HT1080 (cell line): ENCODE measurements at places on chromosomes 2 and 18. TPM values are rescaled to one million over a fixed set of nuclear protein-coding genes. Genes with fewer than 3 reads are reported as not detected.
A peak's percentile ranks its signal among the peaks of the same experiment; 100 is the strongest.

DNA sequence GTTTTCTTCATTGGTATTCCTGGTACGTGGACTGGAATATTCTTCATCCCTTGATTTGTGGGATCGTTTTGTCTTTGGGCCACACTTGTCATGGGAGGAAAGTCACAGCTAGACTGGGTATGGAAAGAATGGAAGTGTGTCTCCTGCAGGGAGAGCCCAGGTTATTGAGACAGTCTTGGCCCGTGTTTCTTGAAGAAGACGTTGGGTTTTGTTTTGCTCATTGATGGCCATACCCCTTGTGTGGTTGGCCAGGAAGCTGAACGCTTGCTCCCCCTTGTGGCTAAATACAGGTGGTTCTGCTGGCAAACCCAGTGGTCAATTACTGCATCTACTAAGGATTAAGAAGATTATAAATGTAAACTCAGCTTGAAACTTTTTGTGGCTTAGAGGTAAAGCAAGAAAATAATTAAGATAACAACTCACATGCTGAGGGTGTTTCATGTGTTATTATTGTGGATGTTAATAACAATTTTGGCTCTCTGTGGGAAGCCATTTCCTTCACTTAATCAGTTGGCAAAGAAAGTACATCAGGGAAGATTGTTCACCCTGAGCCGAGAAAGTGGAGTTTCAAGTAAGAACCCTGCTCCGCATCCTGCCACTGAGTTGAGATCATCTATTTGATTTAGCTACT, 91.8 kb downstream of the NEDD4L start:
- peak; percentile 73 for DNase-seq

DNA sequence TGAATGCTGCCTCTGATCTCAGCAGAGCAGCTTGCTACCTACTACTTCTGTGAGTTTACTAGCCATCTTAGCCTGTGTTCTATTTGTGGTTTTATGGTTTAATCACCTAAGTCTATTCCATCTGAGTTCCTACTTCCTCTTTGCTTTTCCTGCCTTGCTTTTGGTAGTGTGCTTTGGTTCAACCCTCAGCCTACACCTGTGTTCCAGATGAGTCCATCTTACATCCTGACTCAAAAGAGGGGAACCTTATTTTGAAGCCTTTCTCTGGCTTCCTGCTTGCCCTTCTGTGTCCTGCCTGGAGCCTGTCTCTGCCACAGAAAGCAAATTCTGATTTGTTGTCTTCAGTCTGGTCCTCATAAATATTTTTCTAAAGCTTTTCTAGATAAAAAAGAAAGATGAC, 530.3 kb upstream of the MEX3C start:
- DNase-seq = no peak

- peak; percentile 52 for DNase-seq
Observed at GRCh38 chr2:15042801-15043217, 410.3 kb downstream of the LRATD1 start.

Gene CCDC74B
- 0.85 and 1.2 TPM in 2 replicates for total RNA-seq

Gene CD8B2
- not detected in 2 replicates for total RNA-seq

- no peak for DNase-seq
Observed at GRCh38 chr2:120596191-120596811, 139.4 kb upstream of the GLI2 start.

DNA sequence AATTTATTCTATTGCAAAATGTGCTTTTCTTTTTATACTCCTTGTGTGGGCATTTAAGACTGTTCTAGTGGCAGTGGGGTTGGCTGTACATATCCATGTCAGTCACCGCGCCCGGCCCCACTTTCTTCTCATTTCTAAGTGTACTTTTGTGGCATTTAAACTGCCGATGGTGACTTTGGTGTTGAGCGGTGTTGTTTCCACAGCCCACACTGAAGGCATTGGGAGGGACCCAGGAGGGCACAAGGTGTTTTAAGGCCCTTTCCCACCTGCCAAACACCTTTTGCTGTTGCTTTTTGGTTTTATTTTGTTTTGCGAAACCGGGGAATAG, 369.7 kb downstream of the MTX2 start:
- no peak for DNase-seq

Gene FAM124B
- total RNA-seq = not detected in 2 replicates

Gene PLEKHM3
- 5.5 and 7.8 TPM in 2 replicates for total RNA-seq

DNA sequence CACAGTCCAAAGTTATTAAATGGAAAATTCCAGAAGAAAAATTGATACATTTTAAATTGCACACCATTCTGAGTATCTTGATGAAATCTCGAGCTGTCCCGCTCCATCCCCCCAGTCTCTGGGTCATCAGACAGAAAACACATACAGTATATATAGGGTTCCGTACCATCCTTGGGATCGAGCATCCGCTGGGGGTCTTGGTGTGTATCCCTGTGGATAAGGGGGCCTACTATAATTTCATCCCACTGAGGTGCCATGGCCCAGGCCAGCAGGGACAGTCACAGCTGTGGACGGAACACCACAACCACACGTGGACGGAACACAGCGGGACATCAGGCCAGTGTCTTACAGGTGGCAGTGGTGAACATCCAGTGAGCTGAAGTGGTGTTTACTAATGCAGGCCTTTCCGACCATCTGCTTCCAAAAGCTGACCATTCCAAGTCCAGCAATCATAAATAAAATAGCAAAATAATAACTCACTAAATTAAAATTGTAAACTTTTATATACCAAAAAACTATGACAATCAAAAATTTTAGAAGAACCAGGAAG, 14.0 kb downstream of the TWIST2 start:
- no peak for DNase-seq

DNA sequence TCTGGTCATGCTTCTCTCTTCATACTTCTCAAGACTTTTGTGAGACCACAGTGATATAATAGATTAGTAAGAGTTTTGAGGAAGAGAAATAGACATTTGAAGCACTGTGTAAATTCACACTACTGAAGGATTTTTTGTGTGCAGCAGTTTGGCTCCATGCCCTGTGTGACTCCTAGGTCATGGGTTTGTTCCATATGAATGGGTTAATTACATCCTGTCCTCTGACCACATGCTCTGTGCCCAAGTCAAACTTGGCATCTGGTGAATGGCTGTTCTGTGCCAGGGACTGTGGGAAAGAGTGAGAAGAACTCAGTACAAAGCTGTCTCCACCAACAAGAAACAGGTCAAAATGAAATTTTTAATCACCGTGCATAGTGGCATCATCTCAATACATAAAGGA, 304.0 kb downstream of the LNPK start:
- peak; percentile 44 for DNase-seq

Gene TUBB8B
- total RNA-seq = not detected in 2 replicates

Gene ZAP70
- 0.47 TPM in 1 of 2 replicates, not detected in the other for total RNA-seq
